ENCODE measurements at places on chromosomes 11 and 22.

DNA sequence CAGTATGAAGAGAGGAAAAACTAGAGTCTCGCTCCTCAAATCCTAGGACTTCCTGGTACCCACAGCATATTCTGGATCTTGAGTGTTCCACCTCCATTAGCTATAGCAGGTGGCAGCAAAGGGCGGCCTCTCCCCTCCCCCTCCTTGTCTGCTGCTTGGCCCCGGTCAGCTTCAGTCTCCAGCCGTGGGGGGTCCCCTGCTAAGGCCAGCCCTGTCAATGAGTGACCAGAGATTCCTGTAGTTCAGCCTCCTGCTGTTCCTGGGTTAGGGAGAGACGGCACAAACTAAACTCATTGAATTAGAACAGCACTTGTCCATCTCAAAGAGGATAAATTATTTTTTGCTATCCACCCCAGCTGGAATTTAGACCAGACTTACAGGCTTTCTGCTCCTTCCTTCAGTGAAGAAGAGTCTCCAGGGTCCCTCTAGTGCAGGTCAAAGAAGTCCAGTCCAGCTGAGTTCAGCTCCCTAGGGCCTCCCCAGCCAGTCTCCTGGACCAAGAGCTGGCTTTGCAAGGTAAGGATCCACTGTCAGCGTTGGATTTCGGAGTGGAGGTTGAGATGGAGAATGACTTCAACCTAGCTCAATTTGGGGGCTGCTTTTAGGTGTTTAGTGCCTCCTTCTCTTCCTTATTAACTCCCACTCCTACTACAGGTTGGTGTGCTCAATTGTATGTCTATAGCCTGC lies 1.1 kb upstream of the PHLDB1 start:
- DNase-seq: no peak

DNA sequence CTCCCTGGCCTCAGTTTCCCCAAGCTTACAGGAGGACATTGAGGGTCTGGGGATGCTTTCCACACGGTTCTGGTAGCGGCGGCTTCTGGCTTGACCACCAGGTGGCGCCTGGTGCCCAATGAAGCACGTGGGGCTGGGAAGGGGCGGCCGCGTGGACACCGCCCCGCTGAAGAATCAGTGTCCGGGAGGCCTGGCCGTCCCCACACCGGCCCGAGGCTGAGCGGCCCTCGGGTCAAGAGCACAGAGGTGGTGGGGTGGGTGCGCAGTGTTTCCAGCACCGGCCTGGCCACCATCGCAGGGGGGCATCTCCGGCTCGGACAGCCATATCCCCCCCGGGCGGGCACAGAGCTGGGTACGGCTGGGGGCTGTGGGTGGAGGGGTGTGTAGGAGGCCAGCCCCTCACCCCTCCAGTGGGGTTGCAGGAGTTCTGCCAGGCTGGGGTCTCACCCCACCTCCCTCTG lies 27.8 kb upstream of the PPARA start:
- peak; percentile 51 for DNase-seq

DNA sequence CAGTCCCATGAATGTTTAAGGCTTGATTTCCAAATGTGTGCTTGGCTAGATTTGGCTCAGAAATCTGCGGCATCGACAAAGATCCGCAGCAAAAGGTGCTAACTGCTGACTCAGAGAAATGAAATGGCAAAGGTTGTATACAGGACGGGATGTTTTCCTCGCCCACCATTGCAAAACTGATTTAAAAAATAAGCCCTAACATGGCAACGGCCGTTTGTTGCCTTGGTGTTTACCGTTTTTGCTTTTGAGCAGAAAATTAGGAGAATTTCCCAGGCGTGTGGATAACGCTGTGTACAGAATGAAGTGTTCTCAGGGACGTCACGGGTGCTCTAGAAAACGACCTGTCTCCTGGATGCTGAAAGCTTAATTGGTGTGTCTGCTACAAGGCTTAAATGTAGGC lies 70.2 kb downstream of the ARHGAP8 start:
- no peak for DNase-seq

- DNase-seq: no peak
Observed at GRCh38 chr11:70326365-70326811, 55.9 kb downstream of the PPFIA1 start.

DNA sequence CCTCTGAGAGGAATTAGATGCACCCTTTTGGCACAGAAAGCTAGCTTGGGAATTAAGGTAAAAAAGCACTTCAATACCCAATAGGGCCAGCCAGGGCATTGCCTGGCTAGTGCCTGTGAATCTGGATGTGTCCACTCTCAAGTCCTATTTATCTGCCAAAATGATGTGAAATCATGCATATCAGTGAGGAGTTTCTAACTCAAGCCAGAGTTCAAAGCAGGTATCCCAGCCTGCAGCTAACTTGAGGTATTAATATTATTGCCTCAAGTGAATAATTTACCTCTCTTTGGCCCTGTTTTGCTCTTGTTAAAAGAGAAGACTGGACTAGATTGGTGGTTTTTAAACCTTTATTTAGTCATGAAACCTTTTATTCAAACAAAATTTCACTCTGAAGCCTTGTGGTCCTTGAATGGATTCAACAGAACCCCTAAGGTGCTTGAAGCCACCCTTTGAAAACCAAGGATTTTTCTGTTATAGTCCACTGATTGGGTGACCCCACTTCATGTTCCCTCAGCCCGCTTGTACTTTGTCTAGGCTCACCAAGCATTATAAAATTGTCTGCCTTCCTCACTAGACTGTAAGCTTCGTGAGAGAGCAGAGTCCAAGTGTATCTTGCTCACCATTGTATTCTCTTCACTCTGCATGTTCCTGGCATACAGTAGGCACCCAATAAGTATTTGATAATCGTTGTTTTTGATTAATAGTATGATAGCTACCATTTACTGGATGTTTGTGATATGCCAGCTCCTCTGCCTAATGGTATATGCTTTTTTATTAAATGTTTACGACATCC lies 4.5 kb downstream of the RNF121 start:
- no peak for DNase-seq

DNA sequence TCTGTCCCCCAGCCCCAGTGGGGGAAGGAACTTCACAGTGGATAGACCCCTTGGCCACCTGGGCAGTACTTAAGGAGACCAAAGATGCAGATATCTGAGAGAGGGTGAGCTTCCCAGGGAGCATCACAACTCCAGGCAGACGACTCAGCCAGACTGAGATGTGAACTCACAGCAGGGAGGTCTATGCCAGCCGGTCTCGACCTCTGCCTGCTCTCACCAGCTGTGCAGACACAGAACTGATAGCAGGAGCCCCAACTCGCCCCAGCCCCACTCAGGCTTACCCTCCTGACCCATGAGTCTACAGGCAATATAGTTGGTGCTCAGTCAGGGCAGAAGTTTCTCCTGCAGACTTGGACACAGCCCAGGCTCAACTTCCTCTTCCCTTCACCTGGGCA lies 29.7 kb upstream of the ACCSL start:
- DNase-seq: no peak

DNA sequence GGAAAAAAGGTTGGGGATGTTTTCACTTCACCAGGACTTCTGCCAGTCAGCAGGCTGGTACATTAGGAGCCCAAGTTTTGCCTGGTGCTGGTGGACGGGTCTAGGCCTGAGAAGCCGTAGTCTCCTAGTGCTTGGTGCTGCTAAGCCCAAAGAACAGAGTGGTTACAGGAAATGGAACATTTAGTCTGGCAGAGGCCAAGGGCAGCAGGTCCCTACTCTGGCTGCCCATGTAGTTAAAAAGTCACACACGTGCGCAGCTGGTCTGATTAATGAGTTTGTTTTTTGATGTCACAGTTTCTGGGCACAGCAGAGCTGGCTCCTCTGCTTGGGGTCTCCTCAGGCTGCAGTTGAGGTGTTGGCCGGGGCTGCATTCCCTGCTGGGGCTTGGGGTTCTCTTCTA lies 20.6 kb downstream of the BCR start:
- DNase-seq: no peak

DNA sequence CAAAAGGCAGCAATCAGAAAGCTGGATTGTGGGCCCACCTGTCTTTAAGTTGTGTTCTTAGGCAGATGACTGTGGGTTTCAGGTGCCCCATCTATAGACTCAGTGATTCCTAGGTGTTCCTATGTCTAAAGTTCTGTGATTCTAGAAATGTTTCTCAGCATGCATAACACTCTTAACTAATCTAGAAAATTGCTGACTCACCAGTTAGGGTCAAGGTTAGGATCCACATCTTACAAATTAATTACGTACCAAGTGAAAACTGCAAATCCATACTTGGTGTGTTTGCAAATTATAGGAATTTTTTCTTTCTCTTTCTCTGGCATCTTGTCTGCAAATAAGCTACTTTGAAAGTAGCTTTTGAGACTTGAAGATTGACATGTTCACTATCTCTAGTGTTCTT lies 7.7 kb downstream of the CECR2 start:
- DNase-seq: no peak

GRCh38 chr22:27046086-27046485 lies 388.7 kb downstream of the MIAT start:
- DNase-seq: no peak

GRCh38 chr22:46289244-46289891 lies 7.3 kb upstream of the GTSE1 start:
- DNase-seq: no peak

GRCh38 chr11:3201677-3202181 lies 16.9 kb downstream of the MRGPRG start:
- no peak for DNase-seq

- DNase-seq: no peak
Observed at GRCh38 chr11:71181566-71181965, 70.8 kb downstream of the SHANK2 start.

DNA sequence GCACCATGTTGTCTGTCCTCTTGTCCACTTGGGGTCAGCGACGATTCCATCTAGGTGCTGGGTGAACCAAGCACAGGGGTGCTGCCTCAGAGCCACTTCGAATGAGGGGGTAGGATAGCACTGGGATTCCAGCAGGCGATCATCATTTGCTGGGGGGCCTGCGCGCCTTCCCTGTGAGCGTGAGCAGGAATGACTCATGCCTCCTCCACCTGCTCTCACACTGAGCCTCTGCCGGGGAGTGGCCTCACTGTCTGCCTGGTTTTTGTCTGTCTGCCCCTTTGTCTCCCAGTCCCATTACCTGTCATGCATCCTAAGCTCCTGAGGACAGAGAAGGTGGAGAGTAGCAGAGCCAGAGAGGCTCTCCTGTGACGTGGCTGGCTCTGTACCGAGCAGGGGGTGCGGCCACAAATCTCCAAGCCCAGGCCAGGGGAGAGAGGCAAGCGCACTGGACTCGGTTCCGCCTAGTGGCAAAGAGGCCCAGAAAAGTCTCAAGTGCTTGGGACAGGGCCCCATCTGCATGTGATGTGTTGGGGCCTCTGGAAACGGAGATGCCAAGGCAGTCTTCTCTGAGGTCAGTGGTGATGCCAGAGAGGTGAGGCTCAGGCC lies 30.8 kb downstream of the RSPH14 start:
- DNase-seq: no peak

DNA sequence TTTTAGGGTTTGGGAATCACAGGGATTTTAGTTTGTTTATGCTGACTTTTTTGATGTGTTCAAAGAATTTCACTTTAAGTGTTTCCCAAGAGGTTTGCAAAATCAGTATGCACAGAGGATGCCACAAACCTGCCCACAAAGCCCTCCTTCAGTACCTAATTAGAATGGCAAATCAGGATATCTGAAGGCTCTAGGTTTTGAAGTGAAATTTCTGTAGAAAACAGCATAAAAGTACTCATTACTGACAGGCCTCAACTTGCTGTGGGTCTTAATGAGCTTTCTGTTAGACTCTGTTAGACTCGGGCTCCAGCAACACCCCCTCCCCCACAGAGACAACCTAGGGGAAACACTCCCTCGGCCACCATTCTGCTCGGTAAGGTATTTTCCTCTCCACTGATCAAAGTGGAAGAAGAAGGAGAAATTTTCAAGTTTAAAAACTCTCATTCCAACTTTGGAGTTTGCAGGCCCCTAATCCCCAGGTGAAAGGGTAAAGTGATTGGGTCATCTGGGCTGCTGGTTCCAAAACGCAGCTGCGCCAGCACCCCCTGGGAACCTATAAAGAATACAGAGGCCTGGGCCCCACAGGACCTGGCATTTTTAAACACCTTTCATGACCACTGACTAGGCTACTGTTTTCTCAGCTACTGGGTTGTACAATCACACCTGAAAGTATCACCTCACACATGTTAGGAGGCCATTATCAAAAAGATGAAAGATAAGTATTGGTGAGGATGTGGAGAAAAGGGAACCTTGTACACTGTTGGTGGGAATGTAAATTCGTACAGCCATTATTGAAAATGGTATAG lies 67.5 kb downstream of the PLEKHA7 start:
- no peak for DNase-seq

DNA sequence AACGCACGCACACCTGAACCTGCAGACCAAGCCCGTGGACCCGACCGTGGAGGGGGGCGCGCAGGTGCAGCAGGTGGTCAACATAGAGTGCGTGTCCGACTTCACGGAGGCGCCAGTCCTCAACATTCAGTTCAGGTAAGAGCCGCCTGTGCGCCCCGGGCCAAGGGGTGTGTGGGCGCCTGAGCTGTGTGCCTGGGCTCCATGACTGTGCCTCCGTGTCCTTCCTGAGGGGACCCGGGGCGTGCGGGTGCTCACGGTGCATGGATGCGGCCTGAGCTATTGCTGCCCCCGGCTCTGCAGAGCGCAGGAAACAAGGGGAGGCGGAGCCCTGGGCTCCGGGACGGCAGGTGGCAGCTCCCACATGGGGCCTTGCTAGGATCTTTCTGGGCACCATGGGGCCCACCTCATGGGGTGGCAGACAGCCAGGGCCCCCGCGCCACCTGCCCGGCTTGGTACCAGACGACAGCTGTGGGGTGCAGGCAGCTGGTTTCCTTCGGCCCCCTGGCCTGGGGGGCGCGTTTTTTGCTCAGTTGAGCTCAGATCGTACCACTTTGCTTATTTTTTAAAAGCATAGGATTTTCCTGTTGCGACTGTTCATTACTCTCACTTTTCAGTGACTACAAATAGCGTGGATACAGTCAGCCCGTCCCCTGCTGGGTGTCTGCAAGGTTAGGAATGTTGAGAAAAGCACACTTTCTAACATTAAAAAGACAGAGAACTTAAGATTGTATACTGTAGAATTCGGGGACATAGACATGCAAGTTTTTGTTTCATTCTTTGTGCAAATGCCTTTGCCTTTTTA lies 28.3 kb downstream of the MUC6 start:
- no peak for DNase-seq

GRCh38 chr11:34791780-34792542 lies 124.2 kb downstream of the APIP start:
- DNase-seq: no peak

DNA sequence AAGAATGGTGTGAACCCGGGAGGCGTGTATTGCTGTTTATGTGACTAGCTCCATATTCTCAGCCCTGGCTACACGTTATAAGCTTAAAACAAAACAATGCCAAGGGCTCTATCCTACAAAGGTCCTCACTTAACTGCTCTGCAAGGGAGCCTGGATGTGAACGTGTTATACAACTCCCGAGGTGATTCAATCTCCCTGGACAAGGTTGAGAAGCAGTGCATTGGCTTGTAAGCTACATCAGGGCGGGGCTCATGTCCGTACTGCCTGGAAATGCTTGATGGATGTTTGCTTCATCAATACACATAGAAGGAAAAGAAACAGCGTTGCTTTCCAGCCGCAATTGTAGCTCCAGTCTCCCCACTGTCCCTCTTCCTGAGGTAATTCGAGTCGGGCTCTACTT lies 256.9 kb upstream of the SYN3 start:
- DNase-seq: no peak

GRCh38 chr22:48192920-48193319 lies 1430.5 kb downstream of the TBC1D22A start:
- no peak for DNase-seq

GRCh38 chr22:28608546-28608945 lies 71.1 kb downstream of the TTC28 start:
- no peak for DNase-seq

Measured in stimulated activated CD4-positive, alpha-beta T cell treated with anti-CD3 and anti-CD28 coated beads, Interleukin-2, amount 100 ng/mL, for 4 hours (primary cell).